ENCODE measurements at places on chromosomes 7 and 10.

- no peak for DNase-seq
Observed at GRCh38 chr7:77812290-77812685, 13.7 kb downstream of the PHTF2 start.

DNA sequence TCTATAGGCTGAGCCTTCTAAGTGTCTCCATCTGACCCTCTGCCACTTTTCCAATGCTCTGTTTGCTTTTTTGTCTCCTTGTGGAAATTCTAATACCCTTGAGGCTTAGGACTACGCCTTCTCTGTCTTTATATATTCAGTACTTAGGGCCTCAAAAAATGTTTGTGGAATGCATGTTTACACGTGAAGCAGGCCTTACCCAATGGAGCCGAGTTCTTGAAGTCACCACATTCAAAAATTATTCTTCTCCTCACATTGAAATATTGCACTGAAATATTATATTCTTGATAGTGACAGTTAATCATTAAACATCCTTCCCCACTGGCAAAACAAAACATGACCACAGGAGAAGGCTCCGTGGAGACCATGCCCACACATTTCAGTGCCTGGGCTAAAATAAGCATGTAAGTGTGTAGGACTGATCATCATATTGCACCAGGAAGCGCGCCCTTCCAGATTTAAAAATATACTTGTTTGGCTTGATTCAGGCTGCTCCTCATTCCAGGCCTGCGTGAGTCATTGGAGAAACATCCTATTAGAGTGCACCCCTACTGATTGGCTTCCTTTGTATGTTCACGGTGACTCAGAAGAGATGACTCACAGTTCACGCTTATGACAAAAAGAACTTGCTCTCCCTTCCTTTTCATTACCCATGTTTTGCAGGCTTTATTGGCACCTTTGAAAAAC is 307.4 kb upstream of the AOAH start:
- peak; percentile 49 for DNase-seq

DNA sequence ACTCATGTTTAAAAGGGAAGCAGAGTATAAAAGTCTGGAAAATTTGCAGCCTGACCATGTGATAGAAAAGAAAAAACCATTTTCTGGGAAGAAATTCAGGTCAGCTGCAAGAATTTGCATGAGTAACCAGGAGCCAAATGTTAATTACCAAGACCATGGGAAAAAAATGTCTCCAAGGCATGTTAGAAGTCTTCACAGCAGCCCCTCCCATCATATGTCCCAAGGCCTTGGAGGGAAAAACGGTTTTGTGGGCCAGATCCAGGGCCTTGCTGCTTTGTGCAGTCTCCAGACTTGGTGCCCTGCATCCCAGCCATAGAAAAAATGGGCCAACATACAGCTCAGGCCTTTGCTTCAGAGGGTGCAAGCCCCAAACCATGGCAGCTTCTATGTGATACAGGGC is 1019.6 kb upstream of the SORCS1 start:
- no peak for DNase-seq

GRCh38 chr10:20995123-20995987 is 98.2 kb upstream of the NEBL start:
- no peak for DNase-seq

DNA sequence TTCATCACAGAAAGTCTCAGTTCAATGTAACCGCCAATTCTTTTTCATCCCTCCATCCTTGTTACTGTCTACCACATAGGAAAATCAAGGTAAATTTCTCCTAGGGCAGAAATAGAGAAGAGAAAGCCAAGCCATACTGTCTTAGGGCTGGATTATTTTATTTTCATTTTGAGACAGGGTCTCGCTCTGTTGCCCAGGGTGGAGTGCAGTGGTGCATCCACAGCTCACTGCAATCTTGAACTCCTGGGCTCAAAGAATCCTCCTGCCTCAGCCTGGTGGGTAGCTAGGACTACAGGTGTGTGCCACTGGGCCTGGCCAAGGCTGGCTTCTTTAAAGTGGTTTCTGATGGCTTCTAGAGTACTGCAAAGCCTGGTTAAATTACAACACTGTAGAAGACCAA is 181.7 kb downstream of the SRPK2 start:
- no peak for DNase-seq

DNA sequence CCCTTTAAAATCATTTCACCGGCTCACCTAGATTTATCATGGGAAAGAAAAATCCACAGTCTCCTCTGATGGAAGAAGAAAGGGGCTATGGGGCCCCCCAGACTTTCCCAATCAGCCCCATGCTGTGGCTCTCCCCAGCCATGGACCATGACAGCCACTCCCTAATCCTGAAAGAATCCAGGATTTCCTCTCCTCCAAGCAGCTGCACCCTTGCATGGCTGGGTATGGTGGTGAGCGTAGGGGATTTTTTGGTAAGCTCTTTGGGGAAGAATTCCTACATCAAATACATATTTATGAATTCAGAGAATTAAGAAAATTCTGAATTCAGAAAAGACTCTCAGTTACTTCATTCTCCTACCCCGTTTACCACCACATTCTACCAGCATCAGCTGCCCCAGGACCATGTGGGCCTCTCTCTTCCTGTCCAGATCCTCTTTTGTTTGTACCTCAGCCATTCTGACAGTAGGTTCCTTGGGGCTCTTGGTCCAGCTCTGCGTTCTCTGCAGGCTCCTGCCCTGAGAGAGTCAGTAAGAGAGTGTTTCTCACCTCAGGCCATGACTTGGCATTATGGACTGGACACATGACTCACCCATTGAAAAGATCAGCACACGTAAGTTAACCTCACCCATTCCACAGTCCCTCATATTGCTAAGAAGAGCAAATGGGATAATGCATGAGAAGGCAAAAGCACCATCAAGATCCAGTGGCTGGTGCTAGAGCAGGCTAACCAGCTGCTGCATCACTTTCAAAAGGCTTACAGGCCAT is 337.8 kb downstream of the ELMO1 start:
- DNase-seq: no peak

DNA sequence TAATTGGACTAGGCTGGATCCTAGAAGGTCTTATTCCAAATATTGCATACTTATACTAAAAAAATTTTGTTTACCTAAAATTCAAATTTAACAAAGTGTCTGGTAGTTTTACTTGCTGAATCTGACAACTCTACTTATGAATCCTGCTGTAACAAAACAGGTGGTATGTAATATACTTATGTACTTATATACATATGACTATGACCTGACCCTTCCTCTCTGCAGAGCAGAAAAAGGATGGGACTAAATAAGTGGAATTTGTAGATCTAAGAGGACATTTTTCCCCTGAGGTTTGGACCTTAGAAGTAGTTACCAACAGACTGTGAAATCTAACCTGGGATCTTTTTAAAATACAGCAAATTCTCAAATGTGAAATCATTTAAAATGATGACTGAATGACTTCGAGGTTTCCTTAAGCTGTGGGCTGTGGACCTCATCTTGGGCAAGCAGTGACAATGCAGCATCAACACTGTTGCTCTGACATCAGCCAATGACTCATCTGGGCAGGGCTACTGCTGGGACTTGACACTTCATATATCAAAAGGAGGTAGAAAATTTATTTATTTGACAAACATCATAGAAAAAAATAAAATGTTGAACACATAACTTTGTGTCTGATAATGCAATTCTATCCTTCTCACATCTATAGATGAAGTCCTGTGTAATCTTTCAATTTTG is 73.6 kb downstream of the RELN start:
- peak; percentile 85 for DNase-seq

DNA sequence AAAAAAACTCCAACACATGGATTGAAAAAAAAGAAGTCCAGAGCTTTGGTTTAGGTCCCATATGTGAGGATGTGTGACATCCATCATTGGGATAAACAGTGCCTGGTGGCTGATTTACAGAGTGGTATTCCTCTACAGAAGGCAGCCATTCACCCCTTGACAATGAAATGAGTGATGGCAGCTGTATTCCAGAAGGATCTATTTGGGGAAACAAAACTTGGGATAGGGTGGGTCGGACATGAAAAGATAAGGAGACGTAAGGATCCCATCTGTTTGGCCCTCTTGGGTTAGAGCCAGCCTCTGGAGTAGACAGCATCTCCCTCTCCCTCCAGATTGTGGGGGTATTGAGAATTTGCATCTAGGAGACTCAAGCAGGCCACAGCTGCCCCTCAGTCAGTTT is 15.2 kb upstream of the CREB5 start:
- DNase-seq: no peak

DNA sequence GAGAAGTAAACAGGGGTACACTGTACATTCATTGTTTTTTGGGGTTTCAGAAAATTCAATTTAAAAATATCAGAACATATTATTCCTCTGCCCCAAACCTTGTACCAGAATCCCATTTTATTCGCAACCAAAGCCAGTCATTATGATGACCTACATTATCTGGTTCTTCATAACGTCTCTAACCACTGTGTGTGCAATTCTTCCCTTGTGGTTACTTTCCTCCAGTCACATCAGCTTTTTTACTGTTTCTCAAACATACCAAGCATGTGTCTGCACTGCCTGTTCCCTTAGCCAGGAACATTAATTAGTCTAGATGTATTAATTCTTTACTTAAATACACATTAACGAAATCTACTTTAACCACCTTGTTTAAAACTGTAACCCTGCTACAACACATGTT is 64.8 kb downstream of the THSD7A start:
- no peak for DNase-seq
